SK-N-SH treated with all-trans-retinoic acid at 6 μM for 48 hours (cell line): ENCODE measurements at places on chromosomes 2 and 18.

DNA sequence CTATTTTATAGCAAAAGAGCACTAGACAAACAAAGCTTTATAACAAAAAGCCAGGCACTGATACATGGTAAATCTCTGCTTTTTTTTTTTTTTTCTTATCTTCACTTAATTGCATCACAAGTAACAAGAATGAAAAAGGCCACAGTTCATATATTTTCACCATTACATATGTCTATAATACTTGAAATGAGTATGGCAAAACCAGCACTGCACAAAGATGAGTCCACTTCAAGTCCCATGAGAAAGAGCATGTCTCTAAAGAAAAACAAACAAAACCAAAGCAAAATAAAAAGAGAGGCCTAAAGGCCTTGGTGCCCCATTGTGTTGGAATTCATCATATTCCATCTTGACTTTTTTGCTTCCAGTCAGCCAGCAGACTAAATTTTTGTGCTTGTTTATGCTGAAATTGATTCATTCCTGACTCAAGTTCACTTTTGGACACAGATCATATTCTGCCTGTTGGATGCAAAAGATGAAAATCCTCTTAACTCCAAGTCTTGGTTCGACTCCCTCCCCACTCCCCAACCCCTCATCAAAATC lies 264.9 kb upstream of the CCDC68 start:
- no peak for ATAC-seq

- peak; percentile 72 for ATAC-seq
These were observed 168.5 kb upstream of the SLC39A10 start for GRCh38 chr2:195488567-195488966.

- peak; percentile 91 for ATAC-seq
These were observed 116.4 kb upstream of the NYAP2 start for GRCh38 chr2:225282858-225283710.

GRCh38 chr2:240632306-240632721 lies 7.0 kb downstream of the GPR35 start:
- no peak for ATAC-seq

GRCh38 chr18:3452750-3453539 lies 3.0 kb downstream of the TGIF1 start:
- ATAC-seq = no peak

GRCh38 chr18:24704946-24705630 lies 244.7 kb downstream of the HRH4 start:
- ATAC-seq = no peak

DNA sequence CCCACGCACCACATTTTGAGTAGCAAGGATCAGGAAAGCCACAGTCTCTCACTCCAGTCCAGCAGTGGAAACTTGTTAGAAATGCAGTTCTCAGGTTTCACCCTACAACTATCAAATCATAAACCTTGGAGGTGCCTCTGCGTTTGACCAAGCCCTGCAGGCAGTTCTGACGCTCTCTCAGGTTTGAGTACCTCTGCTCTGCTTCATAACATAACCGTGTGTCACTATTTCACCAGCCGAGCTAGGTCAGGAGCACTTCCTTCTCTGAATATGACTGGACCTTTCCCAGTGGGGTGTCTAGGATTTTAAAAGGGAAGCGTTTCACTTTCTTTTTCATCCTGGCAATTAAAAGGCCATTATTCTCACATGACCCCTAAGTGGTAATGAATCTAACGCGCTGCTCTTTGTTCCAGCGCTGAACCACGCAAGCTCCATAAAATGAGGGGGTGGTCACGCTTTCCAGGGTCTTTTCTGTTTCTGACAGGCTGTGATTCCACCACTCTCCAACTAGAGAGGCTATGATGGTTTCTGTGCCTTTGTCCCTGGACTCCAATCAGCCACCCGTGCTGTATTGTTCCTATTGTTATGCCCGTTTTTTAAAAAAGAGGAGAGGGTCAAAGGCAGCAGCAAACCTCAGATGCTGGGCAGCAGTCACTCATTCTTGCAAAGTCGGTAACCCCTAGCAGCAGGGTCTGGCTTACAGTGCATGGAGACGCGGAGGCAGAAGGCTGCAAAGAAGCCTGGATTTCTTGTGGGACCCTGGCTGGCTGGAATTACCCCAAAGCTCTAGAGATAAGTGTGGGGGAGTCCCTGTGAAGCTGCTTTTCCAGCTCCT lies 75.2 kb upstream of the CTNNA2 start:
- no peak for ATAC-seq

GRCh38 chr2:145431181-145431951 lies 911.4 kb upstream of the ZEB2 start:
- ATAC-seq = no peak

DNA sequence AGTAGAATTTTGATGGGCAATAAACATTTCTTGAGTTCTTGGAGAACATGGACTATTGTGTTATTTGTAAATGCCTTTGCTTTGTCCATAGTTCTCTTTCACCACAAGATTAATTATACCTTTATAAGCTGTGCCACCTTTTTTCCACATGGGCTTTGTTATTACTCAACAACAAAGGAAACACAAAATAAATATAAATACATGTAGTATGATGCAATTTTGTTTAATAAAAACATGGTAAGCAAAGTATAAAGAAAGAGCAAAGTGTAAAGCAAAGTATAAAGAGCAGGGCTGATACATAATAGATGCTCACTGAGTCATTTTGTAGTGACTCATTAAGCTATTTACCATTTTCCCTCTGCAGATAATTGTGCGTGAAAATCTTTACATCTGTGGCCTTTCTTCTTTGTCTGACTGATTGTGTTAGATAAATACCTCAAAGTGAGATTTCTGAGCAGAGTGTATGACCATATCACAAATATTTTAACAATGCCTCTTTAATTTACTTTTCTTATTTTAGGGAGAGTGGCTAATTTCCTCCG lies 80.9 kb downstream of the CERS6 start:
- no peak for ATAC-seq

DNA sequence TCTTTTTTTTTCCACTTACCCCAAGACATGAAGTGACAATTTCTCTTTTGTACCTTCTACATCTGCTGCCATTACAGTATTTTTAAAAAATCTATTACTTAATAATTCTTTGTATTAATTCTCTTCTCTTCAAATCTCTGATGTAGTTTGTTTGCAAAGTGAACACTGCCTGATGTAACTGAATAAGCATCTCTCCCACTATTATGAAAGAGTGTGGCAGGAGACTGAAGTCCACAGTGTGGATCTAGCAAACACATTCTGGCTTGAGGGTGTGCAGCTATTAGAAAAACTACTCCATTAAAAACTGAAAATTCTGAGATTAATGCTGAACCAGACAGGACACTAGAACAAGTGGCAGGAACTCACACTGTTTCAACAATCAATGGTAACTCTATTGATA lies 5.0 kb upstream of the SERPINB8 start:
- no peak for ATAC-seq

DNA sequence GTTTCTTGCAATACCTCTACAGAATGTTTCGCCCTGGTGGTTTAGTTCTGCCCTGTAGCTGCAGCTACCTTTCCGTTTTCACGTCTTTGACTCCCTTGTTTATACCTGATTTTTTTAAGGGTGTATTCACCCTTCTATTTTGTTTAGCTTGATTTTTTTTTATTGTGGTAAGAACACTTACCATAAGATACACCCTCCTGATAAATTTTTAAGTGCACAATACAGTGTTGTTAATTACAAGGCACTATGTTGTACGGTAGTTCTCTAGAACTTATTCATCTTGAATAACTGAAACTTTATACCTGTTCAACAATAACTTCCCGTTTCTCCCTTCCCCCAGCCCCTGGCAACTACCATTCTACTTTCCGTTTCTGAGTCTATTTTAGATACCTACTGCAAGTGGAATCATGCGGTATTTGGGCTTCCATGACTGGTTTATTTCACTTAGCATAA lies 48.9 kb upstream of the NABP1 start:
- ATAC-seq = no peak

GRCh38 chr2:228646061-228646460 lies 464.6 kb upstream of the SPHKAP start:
- ATAC-seq = no peak

DNA sequence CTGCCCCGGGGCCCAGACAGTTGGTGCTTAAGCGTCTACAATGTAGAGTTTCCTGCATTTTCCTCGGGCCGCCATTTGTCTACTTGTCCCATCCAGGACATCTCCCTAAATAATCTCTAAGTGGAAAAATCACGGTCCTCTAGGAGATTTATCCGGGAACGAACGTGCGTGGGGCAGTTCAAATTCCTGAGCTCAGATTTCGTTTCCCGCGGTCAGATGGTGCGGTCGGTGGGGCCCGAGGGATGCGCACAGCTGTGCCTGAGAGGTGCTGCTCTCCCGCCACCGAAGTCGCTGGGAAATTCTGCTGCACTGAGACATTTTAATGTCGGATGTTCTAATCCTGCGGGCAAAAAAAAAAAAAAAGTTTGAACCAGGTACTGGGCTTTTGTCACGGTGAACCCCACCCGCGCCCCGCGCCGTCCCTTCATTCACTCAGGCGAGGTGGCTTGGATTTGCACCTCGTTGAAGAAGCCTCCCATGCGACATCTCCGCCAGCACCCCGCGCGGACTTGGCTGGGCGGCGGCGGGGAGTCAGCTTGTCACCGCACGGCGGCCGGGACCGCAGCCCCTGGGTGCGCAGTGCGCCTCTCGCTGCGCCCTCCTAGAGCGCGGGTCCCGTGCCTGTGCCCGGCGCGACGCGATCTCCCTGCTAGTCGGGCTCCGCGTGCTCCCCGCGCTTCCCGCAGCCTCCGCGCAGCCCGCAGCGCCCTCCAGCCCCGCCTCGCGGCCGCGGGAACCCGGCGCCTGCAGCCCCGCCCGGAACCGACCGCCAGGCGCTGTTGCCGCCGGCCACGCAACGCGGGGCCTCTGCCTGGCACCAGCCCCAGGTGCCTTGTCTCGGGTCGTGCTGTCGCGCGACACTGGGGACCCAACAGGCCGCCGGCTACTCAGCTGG lies 191.9 kb upstream of the TCF4 start:
- peak; percentile 81 for ATAC-seq

- ATAC-seq = no peak
These were observed 40.0 kb downstream of the STEAP3 start for GRCh38 chr2:119263656-119264055.

GRCh38 chr2:30250421-30250820 lies 19.1 kb downstream of the LBH start:
- ATAC-seq = no peak

GRCh38 chr2:97669448-97669847 lies at the start of gene C2orf92:
Gene C2orf92, plus strand, starts transcription at chr2:97669713. Its CDS starts 76 bp downstream, at chr2:97669789.
- no peak for ATAC-seq

- peak; percentile 20; the same call in 1 of the 3 replicates for ATAC-seq
These were observed 18.6 kb upstream of the KLF7 start for GRCh38 chr2:207184348-207184747.

DNA sequence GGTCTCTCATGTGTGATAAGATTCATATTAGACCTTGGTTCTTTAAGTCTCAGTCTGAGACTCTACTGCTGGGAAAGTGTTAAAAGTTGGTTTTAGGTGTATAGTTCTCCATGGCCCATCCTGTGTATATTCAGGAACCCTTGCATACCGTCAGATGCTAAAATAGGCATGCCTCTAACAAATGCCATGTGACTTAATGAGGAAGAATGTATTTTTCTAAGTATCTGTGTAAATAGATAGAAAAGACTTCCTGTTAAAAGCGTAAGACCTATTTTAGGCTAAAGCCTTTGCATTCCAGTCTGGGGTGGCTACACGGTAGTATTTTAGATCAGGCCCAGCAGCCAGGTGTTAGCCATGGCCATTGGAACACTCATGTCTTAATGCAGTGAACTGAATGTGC lies 73.3 kb downstream of the RHBDD1 start:
- peak; percentile 27; the same call in 1 of the 3 replicates for ATAC-seq
